Mesenteric fat pad (tissue), 1 donor: ENCODE measurements at places on chromosomes 2 and 18. TPM values are rescaled to one million over a fixed set of nuclear protein-coding genes. Genes with fewer than 3 reads are reported as not detected.

The SCTR gene
- not detected for total RNA-seq

The SP140L gene
- total RNA-seq: 15.6 TPM

DNA sequence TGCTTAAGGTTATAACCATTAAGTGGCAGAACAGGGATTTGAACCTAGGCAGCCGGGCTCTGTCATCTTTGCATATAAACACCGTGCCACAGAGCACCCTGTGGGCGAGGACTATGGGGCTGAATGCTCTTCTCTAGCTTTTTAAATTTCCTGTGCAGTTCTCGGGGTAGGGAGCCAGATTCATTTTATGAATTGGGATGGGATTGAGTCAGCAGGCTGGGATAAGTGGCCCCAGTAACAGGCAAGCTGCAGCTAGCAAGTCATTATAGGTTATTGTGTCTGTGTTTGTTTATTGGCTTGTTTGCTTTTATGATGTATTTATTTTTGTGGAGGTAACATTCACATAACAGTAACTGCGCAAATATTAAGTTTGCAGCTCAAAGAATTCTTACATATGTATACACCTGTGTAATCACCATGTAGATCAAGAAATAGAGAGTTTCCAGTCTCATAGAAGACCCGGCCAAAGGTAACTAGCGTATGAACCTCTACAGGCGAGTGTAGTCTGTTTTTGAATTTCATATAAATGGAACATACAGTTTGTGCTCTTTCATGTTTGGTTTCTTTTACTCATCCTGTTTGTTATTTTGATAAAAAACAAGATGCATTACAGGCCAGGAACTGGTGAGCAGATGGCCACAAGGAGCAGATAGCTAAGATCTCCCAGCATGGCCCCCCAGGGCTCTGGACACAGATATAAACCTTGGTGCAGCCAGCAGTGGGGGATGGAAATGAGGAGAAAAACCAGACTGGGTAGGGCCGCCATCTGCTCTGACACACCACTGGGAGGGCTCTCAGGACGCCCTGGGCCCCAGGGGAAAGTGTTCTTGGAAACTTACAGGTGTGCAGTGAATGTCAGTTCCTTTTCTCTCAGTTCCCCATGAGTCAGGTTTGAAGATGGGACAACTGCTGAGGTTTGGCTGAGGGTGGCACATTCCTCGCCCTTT is 49.2 kb upstream of the GPR155 start:
- no peak for DNase-seq

- no peak for DNase-seq
These were observed 3.5 kb downstream of the NOL10 start for GRCh38 chr2:10686176-10686730.

GRCh38 chr2:158293722-158294121 is 162.8 kb downstream of the CCDC148 start:
- DNase-seq: no peak

GRCh38 chr2:30405260-30405605 is 41.8 kb upstream of the LCLAT1 start:
- DNase-seq: no peak

The TP53I3 gene
- total RNA-seq: 12.0 TPM

DNA sequence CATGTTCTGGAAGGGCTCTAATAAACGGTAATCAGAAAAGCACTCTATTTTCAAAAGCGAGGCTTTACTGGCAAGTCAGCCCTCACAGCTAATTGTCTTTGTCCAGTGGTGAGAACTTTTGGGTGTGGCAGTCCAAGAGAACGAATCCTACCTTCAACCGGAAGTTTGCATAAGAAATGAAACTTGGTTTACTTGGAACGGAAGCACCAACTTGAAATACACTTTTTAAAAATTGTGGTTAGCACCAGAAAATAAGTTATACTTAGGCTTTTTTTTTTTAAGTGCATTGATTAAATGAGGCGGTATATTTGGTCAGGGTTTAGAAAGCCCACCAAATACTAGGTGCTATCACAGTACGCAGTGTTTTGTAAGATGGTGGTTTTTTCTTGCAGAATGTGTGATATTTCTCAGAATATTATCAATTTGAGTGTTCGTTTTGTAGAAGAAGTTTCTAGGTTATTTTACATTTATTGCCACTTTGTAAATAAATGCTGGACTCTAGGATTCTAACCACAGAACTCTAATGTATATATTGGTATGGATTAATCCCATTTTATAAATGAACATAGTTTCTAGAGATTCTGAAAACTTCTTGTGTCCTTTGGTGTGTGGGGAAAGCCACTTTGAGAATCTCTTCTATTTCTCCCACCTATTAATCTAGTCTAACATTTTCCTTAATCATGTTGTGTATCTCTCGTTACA is 1.2 kb downstream of the MYL12A start:
- DNase-seq: no peak

The TANC1 gene
- 27.9 TPM for total RNA-seq

GRCh38 chr2:219387306-219388120 is at the start of gene DNPEP:
Gene DNPEP (minus strand): TSS chr2:219387912. CDS start chr2:219387794, 118 bp downstream.
- peak; percentile 98 for DNase-seq

- no peak for DNase-seq
These were observed 1075.3 kb downstream of the LRP1B start for GRCh38 chr2:141055531-141055930.

GRCh38 chr2:45888167-45888566 is 236.7 kb downstream of the PRKCE start:
- DNase-seq: no peak

DNA sequence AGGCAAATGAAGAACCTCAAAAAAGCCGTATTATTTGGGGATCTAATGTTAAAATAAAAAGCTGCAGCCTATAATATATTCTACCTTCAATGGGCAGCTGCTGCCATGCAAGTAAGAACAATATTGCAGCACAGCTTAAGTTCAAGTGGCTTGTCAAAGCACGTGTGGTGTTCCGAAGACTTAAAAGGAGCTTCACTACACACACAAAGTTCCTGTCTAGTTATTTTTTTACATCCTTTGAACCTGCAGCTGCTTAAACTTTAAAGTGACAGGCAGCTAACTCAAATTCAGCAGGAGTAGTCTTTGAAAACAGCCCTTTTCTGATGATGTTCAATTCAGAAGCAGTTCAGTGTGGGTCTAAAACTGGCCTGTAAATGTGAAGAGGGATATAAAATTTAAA is 85.8 kb upstream of the XIRP2 start:
- DNase-seq: no peak

DNA sequence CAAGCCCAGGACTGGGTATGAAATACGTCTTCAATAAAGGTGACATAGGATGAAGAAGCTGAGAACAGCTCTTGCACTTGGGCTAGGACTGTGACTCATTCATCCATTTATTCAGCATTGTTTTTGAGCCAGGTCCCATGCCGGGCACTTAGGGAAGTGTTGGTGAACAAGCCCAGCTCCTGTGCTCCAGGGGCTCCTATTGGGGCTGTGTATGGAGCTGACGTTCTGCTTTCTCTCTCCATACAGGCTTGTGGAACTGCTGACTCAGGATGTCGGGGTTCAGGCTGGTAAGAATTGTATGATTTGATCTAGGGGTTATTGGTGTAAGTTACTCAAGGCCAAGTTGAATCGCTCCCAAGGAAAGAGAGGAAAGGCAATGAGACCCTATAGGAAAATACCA is 24.0 kb downstream of the MYO7B start:
- peak; percentile 39 for DNase-seq

GRCh38 chr2:43269074-43269572 is 42.7 kb upstream of the ZFP36L2 start:
- DNase-seq: peak; percentile 91

DNA sequence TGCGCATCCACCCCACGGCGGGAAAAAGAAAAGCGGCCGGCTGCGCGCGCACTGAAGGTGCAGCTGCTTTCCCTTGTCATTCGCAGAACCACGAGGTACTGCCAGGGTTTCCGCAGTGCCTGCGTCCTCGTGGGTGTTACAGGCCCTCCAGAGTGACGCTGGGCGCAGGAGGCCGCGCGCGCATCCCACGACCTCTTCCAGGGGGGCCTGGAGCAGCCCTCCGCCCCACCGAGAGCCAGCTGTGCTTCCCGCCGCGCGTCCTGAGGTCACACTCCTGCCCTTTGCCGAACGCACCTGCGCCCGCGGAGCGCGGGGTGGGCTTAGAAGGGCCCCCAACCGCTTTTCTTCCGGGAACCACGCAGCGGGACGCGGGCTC is 378 bp upstream of the IAH1 start:
- no peak for DNase-seq

The D2HGDH gene
- total RNA-seq: 27.0 TPM

DNA sequence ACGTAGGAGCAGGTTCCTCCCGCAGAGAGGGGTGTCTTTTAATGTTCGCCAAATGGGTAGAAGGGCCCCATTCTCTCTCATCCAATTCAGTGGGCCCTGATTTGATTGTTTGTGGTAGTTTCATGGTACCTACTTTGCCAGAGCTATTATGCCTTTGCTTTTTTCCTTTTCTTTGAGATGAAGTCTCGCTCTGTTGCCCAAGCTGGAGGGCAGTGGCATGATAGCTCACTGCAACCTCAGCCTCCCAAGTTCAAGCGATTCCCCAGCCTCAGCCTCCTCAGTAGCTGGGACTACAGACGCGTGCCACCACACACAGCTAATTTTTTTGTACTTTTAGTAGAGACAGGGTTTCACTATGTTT is 59.7 kb downstream of the DDX1 start:
- DNase-seq: no peak

DNA sequence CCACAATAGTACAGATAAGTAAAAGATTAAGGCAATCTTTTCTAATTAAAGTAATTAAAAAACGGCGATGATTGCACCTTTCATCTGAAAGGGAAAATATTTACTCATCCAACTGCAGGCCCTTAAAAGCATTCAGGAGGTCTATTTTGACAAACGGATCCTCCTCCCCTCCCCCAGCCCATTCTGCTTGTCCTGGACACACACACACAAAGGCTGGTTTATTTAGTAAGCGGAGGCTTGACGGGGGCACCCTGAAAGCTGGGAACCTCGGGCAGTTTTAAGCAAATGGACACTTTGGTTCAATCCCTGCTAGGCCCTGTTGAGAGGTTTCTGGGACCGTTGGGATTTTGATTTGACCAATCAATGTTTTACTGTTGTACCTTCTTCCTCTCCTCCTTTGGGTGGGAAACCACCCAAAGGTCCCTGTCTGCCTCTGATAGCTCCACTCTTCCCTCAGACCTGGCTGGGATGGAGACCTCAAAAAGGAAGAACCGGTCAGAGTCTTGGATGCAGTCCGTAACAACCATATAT is 135.8 kb upstream of the HAAO start:
- no peak for DNase-seq

DNA sequence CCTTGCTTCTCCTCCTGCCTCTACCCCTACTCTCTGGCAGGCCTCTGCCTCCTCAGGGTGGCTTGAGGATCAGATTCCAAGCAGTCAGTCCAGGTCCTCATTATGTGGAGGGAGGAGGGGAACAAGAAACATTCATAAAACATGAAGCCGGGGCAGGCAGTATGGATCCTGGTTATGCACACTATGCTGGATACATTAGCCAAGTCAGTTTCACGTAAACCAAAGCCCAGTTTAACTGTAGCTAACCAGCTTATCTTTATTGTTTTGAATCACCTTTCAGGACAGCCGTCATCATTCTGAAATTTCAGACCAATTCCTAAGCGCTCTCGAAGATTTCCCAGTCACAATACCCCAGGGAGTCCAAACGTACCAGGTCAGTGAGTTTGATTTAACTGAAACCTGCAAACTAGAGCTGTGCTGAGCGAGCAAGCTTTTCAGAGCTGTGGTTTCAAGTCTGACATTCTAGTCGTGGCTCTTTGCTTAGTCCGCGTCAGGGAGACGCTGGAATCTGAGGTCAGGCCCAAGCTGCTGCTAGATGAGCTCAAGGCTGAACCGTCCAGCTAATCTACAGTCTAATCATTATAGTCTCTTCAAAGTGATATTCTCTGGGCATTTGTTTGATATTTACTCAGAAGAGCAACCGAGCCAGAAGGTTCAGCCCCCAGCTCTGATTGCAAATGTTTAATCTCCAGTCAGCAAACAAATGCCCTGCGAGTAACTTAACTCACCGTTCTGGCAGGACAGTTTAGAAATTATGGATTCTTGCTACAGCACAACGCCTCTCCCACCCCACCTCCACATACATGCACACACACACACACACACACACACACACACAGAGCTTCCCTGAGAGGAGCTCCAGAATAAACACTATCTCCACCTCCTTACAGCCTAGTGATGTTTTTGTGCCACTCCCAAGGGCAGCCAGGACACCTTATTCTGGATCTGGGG is 63.8 kb upstream of the BZW1 start:
- DNase-seq: no peak
